ENCODE measurements at places on chromosomes 6 and 20.

DNA sequence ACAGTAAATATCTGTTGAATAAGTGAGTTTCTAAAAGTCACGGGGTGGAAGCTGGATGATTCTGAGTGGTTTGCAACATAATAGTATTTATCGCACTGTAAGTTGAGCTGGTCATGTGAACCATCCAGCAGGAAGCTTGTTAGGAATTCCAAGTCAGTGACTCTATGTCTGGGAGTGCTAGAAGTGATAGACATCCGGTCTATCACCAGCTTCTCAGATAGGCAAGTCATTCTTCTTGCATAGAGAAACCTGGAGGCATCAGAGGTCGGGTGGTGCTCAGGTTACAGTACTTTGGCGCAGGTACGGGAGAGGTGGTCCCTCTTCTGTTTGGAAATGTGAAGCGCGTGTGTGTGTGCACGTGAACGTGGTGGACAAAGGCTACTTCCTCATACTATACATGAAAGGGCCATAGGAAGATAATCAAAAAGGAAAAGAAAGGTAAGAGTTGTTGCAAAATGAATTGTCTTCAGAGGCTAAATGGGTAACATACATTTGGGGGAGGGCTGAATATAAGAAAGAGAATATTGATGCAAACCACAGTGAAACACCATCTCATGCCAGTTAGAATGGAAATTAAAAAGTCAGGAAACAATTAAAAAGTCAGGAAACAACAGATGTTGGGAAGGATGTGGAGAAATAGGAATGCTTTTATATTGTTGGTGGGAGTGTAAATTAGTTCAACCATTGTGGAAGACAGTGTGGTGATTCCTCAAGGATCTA lies 299.3 kb upstream of the ZFP64 start:
- DNase-seq: peak; percentile 98

- no peak for DNase-seq
Observed at GRCh38 chr20:38842558-38842981, 37.1 kb downstream of the PPP1R16B start.

GRCh38 chr6:139973669-139974344 lies 599.4 kb upstream of the CITED2 start:
- DNase-seq: no peak

- DNase-seq: no peak
Observed at GRCh38 chr6:77796824-77797809, 144.3 kb downstream of the MEI4 start.

- DNase-seq: no peak
Observed at GRCh38 chr6:157235600-157236039, 87.7 kb downstream of the TMEM242 start.

GRCh38 chr6:5088780-5089179 lies 3.6 kb downstream of the PPP1R3G start:
- DNase-seq: no peak

- no peak for DNase-seq
Observed at GRCh38 chr6:22147921-22148776, 148.7 kb downstream of the PRL start.

DNA sequence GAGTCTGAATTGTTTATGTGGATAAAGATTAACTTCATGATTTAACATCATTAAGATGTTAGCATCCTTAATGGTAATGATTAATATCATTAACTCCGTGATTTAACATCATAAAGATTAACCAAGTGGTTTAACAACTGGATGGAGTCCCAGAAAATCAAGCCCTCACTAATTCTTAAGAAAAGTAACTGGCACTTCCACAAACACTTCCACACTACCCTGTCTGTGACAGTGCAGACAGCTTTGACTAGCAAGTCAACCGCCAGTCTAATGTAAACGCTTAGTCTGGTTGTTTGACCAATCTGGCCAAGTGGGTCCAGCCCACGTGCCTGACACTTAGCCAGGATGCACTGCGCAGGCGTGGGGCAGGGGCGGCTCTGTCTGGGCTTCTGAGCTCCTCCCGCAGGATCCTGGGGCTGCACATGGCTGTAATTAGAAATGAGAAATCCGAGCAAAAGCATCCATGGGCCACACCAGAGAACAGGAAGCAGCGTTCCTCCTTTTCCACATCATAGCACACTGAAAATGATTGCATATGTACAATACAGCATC lies 424.2 kb downstream of the FOXA2 start:
- DNase-seq: no peak

GRCh38 chr6:37812841-37813240 lies 6.7 kb upstream of the ZFAND3 start:
- no peak for DNase-seq

- no peak for DNase-seq
Observed at GRCh38 chr6:79864421-79864820, 82.9 kb downstream of the ELOVL4 start.

DNA sequence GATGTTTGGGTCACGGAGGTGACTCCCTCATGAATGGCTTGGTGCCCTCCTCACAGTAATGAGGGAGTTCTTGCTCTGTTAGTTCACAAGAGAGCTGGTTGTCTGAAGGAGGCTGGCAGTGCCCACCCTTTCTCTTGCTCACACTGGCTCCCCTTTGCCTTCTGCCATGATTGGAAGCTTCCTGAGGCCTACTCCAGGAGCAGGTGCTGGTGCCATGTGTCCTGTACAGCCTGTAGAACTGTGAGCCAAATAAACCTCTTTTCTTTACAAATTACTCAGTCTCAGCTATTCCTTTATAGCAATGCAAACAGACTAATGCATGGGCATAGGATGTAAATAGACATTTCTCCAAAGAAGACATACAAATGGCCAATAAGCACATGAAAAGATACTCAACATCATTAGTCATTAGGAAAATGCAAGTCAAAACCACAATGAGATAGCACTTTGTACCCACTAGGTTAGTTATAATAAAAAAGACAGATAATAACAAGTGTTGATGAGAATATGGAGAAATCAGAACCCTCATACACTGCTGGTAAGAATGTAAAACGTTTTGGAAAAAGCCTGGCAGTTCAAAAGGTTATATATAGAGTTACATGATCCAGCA lies 17.7 kb downstream of the C20orf203 start:
- DNase-seq: no peak

- no peak for DNase-seq
Observed at GRCh38 chr6:150118203-150118602, 24.6 kb upstream of the PPP1R14C start.

All from RWPE2 (cell line).